ENCODE measurements at places on chromosomes 1 and 21.

DNA sequence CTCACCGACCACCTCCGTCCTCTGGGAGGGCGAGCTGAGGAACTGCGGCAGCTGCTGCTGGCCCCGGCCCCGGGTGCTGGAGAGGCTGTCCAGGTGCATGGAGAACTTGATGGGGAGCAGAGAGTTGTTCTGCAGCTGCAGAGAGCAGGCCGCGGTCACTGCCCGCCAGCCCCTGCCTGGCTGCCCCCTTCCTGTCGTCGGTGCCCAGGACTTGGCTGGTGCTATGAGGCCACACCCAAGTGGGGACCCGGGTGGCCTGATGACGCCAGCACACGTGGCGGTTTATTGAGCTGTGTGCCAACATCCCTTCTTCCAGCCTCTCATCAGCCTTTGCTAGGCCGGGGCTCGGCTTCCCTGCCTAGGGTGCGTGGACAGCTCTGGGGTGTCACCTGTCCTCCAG, 5.3 kb upstream of the TMEM52 start:
- no peak for DNase-seq

- no peak for DNase-seq
Observed at GRCh38 chr21:44950351-44950750, 10.5 kb downstream of the SLX9 start.

- no peak for DNase-seq
Observed at GRCh38 chr1:1272341-1273208, 1.1 kb downstream of the UBE2J2 start.

- no peak for DNase-seq
Observed at GRCh38 chr1:197904126-197904787, 1.8 kb downstream of the C1orf53 start.

GRCh38 chr1:116578581-116578980, 7.8 kb upstream of the CD58 start:
- no peak for DNase-seq

- no peak for DNase-seq
Observed at GRCh38 chr1:4786055-4786454, 131.6 kb downstream of the AJAP1 start.

DNA sequence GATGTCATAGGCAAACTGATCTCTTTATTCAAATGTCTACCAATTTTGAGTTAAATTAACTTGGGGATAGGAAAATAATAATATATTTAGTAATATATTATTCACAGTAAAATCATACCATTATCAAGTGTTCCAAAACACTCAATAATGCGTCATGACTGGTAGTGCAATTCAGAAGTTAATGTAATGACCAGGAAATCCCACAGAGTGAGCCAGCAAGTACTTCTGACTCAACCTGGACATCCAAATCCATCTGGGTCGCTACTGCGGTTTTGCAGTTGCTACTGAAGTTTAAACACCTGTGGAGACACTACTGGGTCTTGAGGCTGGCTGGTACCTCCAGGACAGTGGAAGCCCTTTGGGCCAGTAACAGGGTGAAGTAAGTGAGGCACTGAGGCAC, 44.8 kb downstream of the DPYD start:
- DNase-seq: no peak

DNA sequence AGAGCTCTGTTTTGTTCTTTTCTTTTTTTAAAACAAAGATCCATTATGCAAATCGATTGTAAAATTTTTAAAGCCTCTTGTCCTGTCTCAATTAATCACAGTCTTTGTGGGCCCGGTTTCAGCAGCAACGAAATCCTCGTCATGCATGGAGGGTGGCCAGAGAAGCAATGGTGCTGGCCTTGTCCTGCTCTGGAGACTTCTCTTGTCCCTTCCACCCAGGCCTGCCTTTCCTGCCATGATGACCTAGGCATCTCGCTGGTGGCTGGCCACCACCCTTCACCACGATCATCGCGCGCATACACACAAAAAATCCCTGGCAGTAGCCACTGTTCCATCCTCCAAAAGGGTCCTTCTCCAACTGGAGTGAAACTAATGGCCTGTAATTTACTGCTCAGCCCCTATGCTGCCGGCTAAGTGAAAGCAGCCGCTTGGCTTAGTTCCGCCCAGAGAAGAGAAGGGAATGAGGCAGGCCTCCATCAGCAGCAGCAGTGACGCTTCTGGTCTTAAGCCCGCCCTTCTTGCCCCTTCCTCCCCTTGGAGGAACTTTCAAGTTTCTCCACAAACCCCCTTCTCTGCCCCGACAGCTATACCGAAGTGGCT, 309.5 kb downstream of the NPHP4 start:
- DNase-seq: no peak

DNA sequence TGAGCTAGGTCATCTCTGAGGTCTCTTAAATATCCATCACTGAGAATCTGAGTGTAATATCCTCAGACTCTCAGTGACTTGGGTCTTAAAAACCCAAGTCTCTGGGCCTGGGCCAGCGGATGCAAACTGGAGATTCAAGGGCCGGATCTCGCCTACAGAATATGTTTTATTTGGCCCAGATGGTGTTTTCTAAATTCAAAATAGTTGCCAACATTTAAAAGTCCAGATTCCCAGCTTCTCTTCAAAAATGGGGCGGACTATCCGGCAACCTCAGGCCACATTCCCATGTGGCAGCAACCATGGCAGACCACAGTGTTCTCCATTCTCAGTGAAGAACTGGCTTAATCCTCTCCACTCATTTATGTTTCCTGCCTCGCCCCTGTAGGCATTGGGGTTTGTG, 12.7 kb upstream of the HEYL start:
- DNase-seq: no peak

- no peak for DNase-seq
Observed at GRCh38 chr1:232172563-232172962, 457.4 kb downstream of the SIPA1L2 start.

- peak; percentile 10 for DNase-seq
Observed at GRCh38 chr21:17903029-17903806, 84.1 kb upstream of the C21orf91 start.

DNA sequence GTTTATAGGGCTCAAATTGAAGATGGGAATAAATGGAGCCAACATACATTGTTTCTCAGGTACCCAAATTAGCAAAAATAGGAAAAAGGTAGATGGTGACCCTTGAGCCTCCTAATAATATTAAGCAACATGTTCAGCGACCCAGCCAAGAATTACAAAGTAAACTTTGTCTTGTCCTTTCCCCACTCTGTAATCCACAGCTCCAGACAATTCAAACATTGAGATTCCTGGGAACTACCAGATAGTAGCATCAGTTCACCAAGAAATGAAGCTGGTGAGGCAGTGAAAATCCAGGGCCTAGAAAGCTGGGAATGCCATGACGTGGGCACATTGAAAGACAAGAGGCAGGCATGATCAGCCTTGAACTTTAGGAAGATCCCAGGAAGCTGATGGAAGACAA, 11.7 kb downstream of the HAO2 start:
- no peak for DNase-seq

- DNase-seq: no peak
Observed at GRCh38 chr21:38273745-38274542, 17.2 kb downstream of the KCNJ15 start.

DNA sequence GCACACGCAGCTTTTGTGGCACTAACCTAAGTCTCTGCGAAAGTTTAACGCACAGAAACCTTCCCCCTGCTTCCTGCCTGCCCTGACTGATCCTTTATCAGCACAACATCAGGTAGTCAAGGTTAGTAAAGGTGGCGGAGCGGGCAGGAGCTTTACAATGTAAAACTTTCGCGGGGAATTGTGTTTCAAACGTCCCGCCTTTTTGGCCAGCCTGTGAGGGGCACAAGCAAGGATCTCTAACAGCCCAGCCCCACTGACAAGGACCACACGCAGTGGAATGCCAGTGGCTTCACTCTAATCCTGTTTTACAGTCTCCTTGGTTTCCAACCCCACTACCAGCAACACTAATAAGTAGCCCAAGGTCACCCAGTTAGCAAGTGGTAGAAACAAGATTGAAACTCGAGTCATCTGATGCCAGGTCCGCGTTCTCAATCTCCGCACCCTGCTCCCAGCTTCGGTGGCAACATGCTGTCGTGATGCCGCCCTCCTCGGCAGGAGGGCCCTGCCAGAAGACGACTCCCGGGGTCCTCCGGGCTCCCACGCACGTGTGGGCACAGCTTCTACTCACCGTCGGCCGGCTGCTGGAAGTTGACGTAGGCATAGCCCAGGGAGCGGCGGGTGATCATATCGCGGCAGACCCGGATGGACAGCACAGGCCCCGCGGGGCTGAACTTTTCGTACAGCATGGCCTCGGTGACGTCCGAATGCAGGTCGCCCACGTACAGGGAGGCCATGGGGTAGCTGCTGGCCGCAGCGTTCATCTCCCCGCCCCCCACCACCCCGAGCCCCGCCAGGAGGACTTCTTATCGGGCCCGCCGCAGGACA, 1.2 kb downstream of the PABPC4 start:
- DNase-seq: peak; percentile 100

GRCh38 chr1:36638268-36638667, 155.6 kb upstream of the CSF3R start:
- DNase-seq: no peak

DNA sequence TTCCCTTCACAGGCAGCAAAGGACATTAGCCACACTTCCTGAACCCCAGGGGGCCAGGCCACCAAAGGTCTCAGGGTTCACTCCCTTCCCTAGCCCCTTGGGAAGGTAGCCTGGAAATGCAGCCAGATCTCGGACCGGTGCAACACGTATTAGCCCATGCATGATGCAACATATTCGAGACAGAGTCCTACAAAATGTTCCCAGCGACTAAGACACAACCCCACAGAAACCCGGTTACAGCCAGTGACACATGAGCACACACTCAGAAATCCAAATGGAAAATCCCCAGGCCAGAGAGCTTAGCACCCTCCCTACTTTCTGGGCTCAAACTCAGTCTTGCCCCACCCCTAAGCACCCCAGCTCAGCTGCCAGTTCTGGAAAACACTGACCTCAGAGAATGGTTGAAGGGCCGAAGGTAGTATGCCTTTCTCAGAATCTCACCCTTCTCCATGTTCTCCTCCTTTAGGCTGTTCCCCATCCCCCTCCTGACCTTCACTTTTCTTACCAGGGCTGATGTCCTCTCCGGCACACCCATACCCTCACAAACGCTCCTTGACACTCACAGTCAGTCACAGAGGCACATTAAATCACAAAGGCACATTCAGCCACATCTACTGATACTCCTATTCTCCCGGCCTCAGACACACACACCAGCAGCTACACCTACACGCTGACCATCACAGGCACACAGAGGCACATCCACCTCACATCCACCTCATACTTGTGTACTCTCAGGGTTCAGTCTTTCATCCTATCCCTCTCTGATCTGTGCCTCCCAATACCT, at the start of gene TSPAN1:
TSS of gene TSPAN1 (plus strand) at position 640 of the 784 bp plus-strand sequence. CDS start 6,021 bp downstream, outside the sequence.
- DNase-seq: peak; percentile 59

- no peak for DNase-seq
Observed at GRCh38 chr1:171995573-171995972, 154.3 kb downstream of the DNM3 start.

DNA sequence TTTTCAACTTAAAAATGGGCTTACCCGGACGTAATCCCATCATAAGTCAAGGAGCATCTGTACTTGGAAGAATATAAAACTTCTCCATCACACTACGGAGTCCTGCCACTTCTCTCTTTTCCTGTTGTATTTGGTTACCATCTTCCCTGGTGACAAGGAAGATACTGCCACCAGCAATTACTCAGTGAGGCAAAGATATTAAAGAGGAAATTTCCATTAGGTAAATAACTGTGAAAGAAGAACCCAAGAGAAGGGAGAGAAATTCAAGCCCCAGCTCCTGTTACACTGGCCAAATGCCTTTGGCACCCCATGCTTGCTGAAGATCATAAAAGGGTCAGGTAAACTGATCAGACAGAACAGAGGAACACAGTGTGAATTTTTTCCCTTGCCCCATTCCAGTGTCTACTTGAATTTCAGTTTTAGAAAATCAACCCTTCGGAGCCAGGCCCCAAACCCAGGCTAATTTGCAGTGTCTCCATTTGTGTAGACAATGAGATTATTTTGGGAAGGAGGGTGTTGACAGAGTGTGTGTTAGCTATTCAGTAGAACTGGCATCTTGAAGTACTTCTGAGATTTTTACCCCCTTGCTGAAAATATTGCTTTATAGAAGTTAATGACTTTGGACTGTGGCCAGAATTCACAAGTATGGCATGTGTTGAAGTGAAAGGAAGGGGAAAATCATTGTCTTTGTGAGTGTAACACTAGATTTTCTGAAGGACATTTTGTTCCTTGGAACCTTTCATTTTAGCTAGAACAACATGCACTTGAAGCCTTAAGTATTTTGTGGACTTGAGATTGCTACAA, 167.1 kb downstream of the DHRS3 start:
- no peak for DNase-seq
